ENCODE measurements at places on chromosomes 6 and 20. TPM values are rescaled to one million over a fixed set of nuclear protein-coding genes. Genes with fewer than 3 reads are reported as not detected.

WASF1 gene
- total RNA-seq: 5.3 TPM

DDRGK1 gene
- 37.9 TPM for total RNA-seq

SNX3 gene
- 146 TPM for total RNA-seq

PEX3 gene
- 20.3 TPM for total RNA-seq

TUBB1 gene
- not detected for total RNA-seq

VIP gene
- 1.2 TPM for total RNA-seq

ZNF391 gene
- total RNA-seq: 0.66 TPM

OOEP gene
- not detected for total RNA-seq

TRDN gene
- total RNA-seq: not detected

RGS17 gene
- total RNA-seq: 3.3 TPM

CLPSL1 gene
- total RNA-seq: not detected

EPPIN gene
- not detected for total RNA-seq

SRMS gene
- not detected for total RNA-seq

CALHM6 gene
- 0.09 TPM for total RNA-seq

ADGB gene
- total RNA-seq: not detected

ACOT13 gene
- total RNA-seq: 6.8 TPM

LAMA5 gene
- total RNA-seq: 59.0 TPM

PRL gene
- total RNA-seq: not detected

SAMD5 gene
- 1.2 TPM for total RNA-seq

GJA1 gene
- total RNA-seq: 435 TPM

FOXC1 gene
- total RNA-seq: 6.2 TPM

SLC22A16 gene
- not detected for total RNA-seq

ESR1 gene
- under 0.01 TPM for total RNA-seq

CST2 gene
- total RNA-seq: not detected

CCN5 gene
- total RNA-seq: 0.66 TPM

CFAP61 gene
- total RNA-seq: not detected

SRSF12 gene
- total RNA-seq: under 0.01 TPM

BNIP5 gene
- total RNA-seq: not detected

CCN6 gene
- total RNA-seq: not detected

TINAG gene
- total RNA-seq: not detected

TOX2 gene
- 2.4 TPM for total RNA-seq

C4B gene
- total RNA-seq: 1.8 TPM

SNAP91 gene
- total RNA-seq: not detected

TRIM15 gene
- not detected for total RNA-seq

FAM184A gene
- 0.18 TPM for total RNA-seq

SMOC2 gene
- not detected for total RNA-seq

PLCB1 gene
- total RNA-seq: 15.1 TPM

KCNB1 gene
- under 0.01 TPM for total RNA-seq

SYNDIG1 gene
- not detected for total RNA-seq

SLC22A2 gene
- total RNA-seq: not detected

EBF4 gene
- 0.99 TPM for total RNA-seq

OPRL1 gene
- 2.6 TPM for total RNA-seq

FRK gene
- total RNA-seq: under 0.01 TPM

MUC22 gene
- not detected for total RNA-seq

HECA gene
- total RNA-seq: 26.0 TPM

BIRC7 gene
- not detected for total RNA-seq

DEFB124 gene
- not detected for total RNA-seq

PGK2 gene
- total RNA-seq: not detected

RHAG gene
- total RNA-seq: not detected

HLA-DOB gene
- total RNA-seq: not detected

C6orf15 gene
- not detected for total RNA-seq

JAG1 gene
- 171 TPM for total RNA-seq

PRRC2A gene
- 39.4 TPM for total RNA-seq

ID4 gene
- total RNA-seq: 3.7 TPM
